ENCODE measurements at places on chromosomes 6 and 20. TPM values are rescaled to one million over a fixed set of nuclear protein-coding genes. Genes with fewer than 3 reads are reported as not detected.
A peak's percentile ranks its signal among the peaks of the same experiment; 100 is the strongest.

CAPN11 gene
- total RNA-seq, result not detected

MOG gene
- 2.1 TPM for total RNA-seq

ARG1 gene
- not detected for total RNA-seq

SULF2 gene
- total RNA-seq, result 47.6 TPM

AVP gene
- not detected for total RNA-seq

FAM50B gene
- total RNA-seq, result 25.3 TPM

MUC21 gene
- not detected for total RNA-seq

HLA-DQB1 gene
- total RNA-seq, result 15.0 TPM

HLA-DMB gene
- 10.8 TPM for total RNA-seq

PROKR2 gene
- not detected for total RNA-seq

DPPA5 gene
- not detected for total RNA-seq

CLVS2 gene
- total RNA-seq, result not detected

MEA1 gene
- 34.8 TPM for total RNA-seq

VSX1 gene
- not detected for total RNA-seq

CCN2 gene
- total RNA-seq, result 35.8 TPM

MYBL2 gene
- total RNA-seq, result 1.4 TPM

SLPI gene
- 6.3 TPM for total RNA-seq

TLDC2 gene
- total RNA-seq, result not detected

PNPLA1 gene
- total RNA-seq, result not detected

DNA sequence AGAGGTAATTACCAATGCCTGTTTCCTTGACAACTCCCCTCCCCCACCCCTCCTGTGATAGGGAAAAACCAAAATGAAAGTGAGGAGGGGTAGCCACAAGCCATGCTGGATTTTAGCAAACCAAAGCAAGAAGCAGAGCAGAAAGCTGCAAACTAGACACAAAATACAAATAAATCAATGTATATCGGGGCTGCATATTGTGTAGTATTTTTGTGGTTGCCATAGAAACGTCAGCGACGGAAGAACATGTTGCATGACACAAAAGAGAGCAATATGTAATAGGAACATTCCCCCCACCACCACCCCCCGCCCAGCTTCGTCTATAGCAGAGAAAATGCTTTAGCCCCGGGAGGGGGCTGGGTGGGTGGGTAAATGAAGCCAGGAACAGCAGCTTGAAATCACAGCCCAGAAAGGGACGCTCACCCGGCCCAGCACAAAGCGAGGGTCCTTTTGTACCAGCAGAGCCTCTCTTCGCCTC lies 548 bp downstream of the AGPAT4 start:
- no peak for DNase-seq

DNA sequence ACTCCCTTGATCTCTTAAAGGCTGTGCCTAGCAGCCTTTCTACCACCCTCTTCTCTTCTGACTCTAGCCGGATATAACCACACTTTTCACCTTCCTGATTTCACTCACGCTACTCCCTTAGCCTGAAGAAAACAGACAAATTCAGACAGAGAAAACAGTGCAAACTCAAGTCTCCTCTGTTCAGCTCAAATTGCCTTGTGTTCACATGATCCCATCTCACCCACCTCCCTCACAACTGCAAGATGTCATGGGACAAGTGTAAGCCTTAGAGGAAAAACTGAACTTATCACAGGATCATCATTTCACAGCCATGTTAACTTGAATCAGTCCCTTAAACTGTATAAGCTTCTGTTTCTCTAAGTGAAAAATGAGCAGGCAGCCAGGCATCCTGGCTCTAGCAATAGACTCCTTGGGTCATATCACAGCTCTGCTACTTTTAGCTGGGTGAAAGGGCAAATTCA lies 66.5 kb upstream of the TENT5A start:
- DNase-seq, result no peak

DNA sequence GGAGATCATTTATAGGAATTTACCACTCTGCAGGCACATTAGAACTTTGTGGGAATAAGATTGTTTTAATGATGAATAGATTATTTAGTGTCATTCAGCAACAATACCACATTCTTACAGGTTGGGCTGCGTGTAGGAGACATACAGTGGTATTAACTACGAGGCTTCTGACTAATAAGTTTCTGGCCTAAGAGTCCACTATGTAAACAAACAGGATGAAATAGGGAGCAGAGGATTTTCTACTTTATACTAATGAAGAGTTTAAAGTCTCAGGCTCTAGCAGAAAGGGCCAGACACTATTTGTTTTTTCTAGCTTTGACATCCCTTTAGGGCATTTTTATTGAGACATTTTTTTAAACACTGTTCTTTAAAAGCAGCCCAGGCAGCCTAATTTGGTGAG lies 75.6 kb downstream of the SLC24A3 start:
- DNase-seq, result no peak

- DNase-seq, result no peak
Measured at GRCh38 chr6:95321126-95321525, 256.2 kb upstream of the MANEA start.

GRCh38 chr20:62141043-62141396 lies 2.2 kb downstream of the PSMA7 start:
- no peak for DNase-seq

DNA sequence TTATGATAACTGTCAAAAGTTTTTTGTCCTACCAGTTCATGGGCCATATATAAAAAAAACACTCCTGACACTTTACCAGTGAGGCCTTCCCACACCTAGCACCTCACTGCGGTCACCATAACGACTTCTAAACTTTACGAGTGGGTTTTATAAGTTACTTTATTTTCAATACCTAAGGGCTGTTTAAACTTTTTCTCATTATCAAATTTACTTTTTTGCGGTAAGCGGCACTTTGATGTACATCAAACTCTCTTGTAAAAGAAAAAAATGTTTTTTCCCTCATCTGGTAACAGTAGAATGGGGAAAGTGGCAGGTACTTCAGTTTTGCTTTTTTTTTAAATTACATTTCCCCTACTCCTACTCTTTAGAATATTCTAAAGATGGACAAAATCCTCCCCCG lies 36.2 kb downstream of the FYN start:
- no peak for DNase-seq

GRCh38 chr6:17622144-17622543 lies 22.0 kb downstream of the FAM8A1 start:
- no peak for DNase-seq

- peak; percentile 90 for DNase-seq
Measured at GRCh38 chr20:25247000-25247517, 826 bp upstream of the PYGB start.

GRCh38 chr6:37530297-37530696 lies 30.6 kb upstream of the CCDC167 start:
- DNase-seq, result no peak

DNA sequence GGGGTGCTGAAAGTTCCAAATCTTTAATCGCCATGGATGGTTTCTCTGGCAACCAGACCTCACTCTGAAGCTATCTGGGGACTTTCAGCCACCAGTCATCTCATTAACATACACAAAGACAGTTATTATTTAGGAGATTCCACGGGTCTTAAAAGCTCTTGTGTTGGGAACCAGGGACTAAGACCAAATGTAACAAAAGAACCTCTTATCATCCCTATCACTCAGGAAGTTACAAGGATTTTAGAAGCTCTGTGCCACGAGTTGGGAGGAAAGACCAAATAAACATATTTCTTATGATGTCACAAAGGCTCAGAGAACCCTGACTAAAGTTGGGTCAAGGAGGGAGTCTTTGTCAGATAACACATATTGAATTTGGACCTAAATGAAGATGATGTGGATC lies 17.7 kb downstream of the GPX6 start:
- DNase-seq, result no peak

GRCh38 chr6:55729665-55730064 lies 145.7 kb downstream of the BMP5 start:
- DNase-seq, result no peak

DNA sequence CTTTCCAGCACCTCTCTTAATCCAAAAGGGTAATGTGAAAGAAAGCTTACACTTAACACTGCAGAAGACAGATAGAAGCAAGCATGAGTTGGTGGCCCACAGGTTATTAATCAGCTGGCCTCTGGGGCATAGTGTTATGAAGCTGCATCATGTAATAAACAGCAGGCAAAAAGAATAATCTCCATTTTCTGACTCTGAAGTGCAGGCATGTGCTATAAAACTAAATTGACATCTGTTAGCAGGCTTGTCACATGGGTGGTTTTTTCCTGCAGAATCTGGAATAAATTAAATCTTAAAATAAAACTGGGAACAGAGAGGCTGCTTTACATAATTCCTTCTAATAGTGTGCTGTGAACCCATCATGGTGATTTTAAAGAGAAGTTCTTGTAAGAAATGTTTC lies 73.3 kb downstream of the METTL24 start:
- DNase-seq, result no peak

GRCh38 chr6:108944071-108944470 lies 95.8 kb downstream of the ARMC2 start:
- no peak for DNase-seq

DNA sequence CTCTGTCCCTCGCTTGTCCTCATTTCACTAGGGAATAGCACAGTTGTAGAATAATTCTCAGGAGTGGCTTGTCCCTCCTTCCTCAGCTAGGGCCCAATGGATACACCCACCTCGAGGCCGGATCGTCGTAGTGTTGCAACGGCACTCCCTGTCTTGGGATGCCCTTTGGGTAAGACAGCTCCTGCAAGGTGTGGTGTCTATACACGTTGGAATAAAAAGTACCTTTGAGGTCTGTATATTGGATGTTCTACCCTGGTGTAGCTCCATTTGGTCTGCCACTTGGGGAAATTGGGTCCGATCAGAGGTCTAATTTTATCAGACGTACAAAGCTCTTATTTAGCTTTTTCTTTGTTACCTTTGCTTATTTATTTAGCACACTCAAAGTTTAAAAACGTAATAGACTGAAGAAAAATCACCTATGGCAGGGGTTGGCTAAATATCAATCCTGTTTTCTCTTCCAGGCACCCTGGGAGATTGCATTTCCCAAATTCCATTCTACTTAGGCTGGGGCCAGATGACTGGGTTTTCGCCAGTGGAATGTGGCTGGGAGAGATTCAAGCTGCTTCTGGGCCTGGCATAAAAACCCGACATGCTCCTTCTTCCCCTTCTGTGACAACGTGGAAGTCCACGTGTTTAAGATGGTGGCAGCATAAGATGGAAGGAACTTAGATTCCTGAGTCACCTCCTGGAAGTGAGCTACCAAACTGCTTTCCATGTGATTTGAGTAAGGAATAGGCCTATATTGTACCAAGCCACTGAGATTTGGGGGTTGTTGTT lies 82.3 kb upstream of the CD83 start:
- DNase-seq, result no peak

- DNase-seq, result no peak
Measured at GRCh38 chr6:27888566-27888965, 23.6 kb downstream of the OR2B2 start.

DNA sequence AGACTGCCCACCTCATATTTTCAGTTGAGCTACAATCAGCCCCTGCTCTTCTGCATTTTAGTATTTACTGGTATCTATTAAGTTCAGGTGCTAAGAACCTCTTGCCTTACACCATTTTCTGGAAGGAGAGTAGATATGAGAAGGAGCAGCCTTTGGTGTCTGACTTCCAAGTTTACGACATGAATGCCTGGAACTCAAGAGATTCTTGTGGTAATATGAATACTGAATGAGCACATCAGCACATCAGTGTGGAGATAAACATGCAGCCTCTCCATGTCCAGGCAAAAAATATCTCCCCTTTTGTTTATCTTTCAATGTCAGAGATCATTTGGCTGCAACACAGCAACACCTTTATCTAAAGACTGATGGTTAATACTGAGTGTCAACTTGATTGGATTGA lies 65.8 kb upstream of the THEMIS start:
- no peak for DNase-seq

- DNase-seq, result no peak
Measured at GRCh38 chr6:2542858-2543218, 207.9 kb downstream of the MYLK4 start.

DNA sequence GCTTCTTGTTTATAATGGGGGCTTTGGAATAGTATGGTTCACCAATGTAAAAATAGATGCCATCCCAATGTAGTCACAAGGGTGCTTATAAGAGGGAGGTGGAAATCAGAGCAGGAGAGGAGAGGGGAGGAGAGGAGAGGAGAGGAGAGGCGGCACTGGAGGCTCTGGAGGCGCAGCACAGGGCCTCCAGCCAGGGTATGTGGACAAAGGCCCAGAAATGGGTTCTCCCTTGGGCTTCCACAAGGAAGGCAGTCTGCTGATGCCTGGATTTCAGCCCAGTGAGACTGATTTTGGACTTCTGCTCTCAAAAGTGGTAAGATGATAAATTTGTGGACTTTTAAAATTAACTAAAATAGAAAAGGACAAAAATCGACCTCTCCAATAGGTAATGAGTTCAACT lies 116.8 kb downstream of the RNASET2 start:
- peak; percentile 36 for DNase-seq

GRCh38 chr6:111995404-111995803 lies 58.5 kb upstream of the CCN6 start:
- no peak for DNase-seq

GRCh38 chr6:80287607-80288006 lies 181.1 kb downstream of the BCKDHB start:
- no peak for DNase-seq

- no peak for DNase-seq
Measured at GRCh38 chr20:16367948-16368560, 205.2 kb downstream of the KIF16B start.

GRCh38 chr20:5526516-5526915 lies 209.8 kb upstream of the PROKR2 start:
- no peak for DNase-seq

DNA sequence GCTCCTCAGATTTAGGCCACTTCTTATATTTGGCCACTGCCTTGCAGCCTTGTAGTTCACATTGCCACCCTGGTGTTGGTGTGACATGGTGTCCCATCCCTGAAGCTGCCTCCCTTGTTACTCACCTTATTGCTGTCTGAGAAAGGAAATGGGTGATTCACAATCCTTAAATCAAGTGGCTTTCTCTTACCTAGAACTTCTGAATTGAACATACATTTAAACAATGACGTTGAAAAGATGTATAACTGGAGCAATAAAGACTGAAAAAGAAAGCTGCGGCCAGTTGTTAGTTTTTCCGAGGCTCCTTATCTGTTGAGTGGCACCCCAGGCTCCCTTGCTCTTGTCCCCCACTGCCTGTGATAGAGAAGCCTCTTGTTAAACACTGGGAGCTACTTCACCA lies 28.8 kb upstream of the GNRH2 start:
- no peak for DNase-seq

GRCh38 chr6:152948150-152948768 lies 34.6 kb downstream of the FBXO5 start:
- DNase-seq, result no peak

Data from right cardiac atrium (tissue), 5 donors.